Bronchial epithelial cell (primary cell): ENCODE measurements at places on chromosomes 4 and X. TPM values are rescaled to one million over a fixed set of nuclear protein-coding genes. Genes with fewer than 3 reads are reported as not detected.

XAGE1A gene
- not detected in 2 replicates for total RNA-seq

DNA sequence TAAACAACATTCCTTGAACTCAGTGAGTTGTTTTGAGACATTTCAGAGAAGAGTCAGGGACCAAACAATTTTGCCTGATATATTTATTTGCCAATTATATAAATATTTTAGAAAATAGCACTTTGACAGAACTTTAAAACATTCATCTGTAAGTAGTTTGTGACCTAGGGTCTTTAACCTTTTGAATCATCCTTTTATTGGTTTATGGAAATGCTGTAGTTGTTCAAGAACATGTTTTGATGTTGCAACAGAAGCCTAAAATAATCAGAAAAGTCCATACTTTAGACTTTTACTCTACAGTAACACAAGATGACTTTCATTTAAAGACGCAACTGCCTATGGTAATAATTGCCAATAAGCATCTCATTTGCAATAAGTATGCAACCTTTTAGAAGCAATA is 43.0 kb downstream of the CXCL1 start:
- DNase-seq = no peak

DNA sequence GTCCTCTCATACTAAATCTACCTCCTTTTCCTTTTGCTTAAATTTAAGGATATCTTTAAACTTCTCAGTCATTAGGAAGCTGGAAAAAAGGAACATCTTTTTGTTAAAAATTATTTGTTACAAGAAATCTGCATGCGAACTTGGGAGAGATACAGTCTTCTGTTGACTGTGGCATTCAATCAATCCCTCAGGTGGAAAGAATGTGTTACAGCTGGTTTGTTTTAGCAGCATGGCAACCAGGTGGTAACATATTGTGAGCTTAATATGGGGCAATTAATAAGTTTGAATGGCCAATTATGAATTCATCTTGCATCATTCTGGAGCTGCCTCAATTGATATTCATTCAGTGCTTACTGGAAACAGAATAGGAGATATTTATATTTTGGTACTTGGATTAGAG is 135.0 kb downstream of the GC start:
- DNase-seq = peak; percentile 11

GRCh38 chrX:136097871-136098805 is 49.2 kb upstream of the FHL1 start:
- no peak for DNase-seq
